ENCODE measurements at places on chromosomes 12 and 14. TPM values are rescaled to one million over a fixed set of nuclear protein-coding genes. Genes with fewer than 3 reads are reported as not detected.

The TMCC3 gene
- total RNA-seq = 12.6 TPM

The C14orf119 gene
- 23.6 TPM for total RNA-seq

The NYNRIN gene
- 7.0 TPM for total RNA-seq

The ZNF891 gene
- total RNA-seq = 5.2 TPM

The PTPRR gene
- total RNA-seq = 17.4 TPM

The CATSPERB gene
- total RNA-seq = not detected

The CFAP251 gene
- 4.8 TPM for total RNA-seq

The PTMS gene
- 117 TPM for total RNA-seq

The SPTB gene
- 28.3 TPM for total RNA-seq

The CLEC4C gene
- not detected for total RNA-seq

The CMA1 gene
- not detected for total RNA-seq

The PSMA6 gene
- total RNA-seq = 86.4 TPM
